ENCODE measurements at places on chromosomes 1 and 21. TPM values are rescaled to one million over a fixed set of nuclear protein-coding genes. Genes with fewer than 3 reads are reported as not detected.

CRP gene
- not detected for total RNA-seq

MRAP gene
- not detected for total RNA-seq

SIM2 gene
- not detected for total RNA-seq

- H3K27me3 ChIP-seq = no peaks in the 10 kb centered on the region
- peaks cover 9% of the 10 kb centered on the region for H3K36me3 ChIP-seq
- no peak for DNase-seq
- H3K4me3 ChIP-seq = no peak overlapping the region
Measured at GRCh38 chr1:243623841-243624240, 226.2 kb downstream of the AKT3 start.

PRAMEF11 gene
- total RNA-seq = not detected

DNA sequence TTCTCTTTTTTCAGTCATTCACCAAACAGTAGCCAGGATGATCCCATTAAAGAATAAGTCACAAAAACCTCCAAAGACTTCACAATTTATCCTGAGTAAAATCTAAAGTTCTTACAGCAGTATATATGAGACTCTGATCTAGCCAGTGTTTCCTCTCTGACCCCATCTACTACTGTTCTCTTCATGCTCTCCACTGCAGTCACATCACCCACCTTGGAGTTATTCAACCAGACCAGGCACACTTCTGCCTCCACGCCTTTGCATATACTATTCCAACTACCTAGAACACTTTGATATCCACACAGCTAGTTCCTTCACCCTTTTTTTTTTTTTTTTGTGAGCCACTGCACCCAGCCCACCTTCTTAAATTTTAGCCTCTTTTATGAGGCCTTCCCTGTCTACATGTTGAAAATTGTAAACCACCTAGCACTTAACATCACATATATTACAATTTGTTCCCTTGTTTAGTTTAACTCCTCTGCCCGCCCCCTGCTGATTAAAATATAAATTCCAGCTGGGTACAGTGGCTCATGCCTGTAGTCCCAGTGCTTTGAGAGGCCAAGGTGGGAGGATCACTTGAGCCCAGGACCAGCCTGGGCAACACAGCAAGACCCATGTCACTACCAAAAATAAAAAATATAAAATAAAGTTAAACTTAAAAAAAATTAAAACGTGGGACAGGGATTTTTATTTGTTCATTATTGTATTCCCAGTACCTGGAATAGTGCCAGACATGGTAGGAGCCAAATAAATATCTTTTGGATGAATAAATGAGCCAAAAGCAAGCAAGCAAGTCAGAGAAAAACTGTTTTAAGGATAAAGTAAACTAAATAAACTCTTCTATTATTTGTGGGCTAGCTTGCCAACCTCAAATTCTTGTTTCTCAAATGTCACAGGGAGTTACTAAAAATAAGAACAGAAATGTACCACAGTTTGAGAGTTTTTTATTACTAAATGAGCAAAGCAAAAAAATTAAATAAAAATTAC lies 35.2 kb upstream of the MUTYH start:
- H3K36me3 ChIP-seq = no peaks in the 10 kb centered on the region
- H3K27me3 ChIP-seq = no peaks in the 10 kb centered on the region
- DNase-seq = no peak
- no peaks in the 10 kb centered on the region for H3K4me1 ChIP-seq

DNA sequence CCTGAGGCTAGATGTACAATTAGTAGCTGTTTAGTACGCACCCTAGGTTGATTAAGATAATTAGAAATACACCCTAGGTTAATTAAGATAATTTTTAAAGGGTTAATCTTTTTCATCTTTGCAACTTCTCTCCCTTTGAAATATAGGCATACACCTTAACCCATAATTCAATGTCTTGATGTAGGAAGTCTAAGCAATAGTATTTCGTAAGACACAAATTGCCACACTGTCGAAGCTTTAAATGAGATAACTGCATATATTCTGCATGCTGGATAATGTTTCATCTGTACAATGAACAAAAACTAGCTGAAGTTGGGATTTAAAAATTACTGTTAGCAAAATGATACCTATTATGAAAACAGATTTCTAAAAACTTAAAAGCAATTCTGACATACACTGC lies 122.9 kb downstream of the EVI5 start:
- DNase-seq = no peak
- H3K4me3 ChIP-seq = no peak overlapping the region
- no peak overlapping the region for H3K27ac ChIP-seq

- no peak for DNase-seq
- no peaks in the 10 kb centered on the region for H3K27me3 ChIP-seq
- H3K27ac ChIP-seq = no peak overlapping the region
- H3K36me3 ChIP-seq = no peaks in the 10 kb centered on the region
Measured at GRCh38 chr1:100722221-100722620, 2.7 kb downstream of the VCAM1 start.

RNU1-2 gene
- under 0.01 TPM for total RNA-seq

DNA sequence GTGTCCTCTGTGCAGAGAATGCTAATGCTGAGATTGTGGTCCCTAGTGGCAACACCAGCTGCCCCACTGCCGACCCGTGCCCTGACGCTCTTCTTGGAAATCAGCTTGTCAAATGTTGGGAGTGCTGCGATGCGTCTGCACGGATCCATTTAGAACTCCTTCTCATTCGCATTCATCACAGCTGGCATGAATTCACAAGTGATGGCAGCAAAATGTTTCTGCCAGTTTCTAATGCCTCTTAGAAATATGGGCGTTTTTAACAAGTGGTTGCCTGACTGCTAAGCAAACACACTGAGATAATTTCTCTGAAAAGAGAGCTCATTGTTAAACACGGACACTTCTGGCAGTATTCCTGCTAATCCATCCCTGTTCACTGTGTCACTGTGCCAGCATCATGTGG lies 131.9 kb upstream of the KCNJ6 start:
- H3K36me3 ChIP-seq = no peaks in the 10 kb centered on the region
- no peaks in the 10 kb centered on the region for H3K27me3 ChIP-seq
- H3K4me1 ChIP-seq = no peaks in the 10 kb centered on the region
- DNase-seq = no peak

DNA sequence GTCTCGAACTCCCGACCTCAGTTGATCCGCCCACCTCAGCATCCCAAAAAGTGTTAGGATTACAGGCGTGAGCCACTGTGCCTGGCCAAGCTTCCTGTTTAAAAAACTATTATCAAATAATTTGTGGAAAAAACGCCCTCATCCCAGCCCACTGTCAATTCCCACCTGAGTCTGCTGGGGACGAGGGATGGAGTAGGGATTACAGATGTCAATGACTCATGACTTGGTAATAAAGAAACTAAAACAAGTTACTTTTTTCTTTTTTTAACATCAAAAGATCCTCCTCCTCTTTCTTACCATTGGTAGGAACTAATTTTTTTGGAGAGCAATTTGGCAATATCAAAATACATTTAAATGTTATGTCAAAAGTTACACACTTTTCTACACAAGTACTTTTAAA lies 9.7 kb downstream of the CNN3 start:
- H3K4me3 ChIP-seq = no peak overlapping the region
- no peak overlapping the region for H3K27ac ChIP-seq
- no peaks in the 10 kb centered on the region for H3K4me1 ChIP-seq

DNA sequence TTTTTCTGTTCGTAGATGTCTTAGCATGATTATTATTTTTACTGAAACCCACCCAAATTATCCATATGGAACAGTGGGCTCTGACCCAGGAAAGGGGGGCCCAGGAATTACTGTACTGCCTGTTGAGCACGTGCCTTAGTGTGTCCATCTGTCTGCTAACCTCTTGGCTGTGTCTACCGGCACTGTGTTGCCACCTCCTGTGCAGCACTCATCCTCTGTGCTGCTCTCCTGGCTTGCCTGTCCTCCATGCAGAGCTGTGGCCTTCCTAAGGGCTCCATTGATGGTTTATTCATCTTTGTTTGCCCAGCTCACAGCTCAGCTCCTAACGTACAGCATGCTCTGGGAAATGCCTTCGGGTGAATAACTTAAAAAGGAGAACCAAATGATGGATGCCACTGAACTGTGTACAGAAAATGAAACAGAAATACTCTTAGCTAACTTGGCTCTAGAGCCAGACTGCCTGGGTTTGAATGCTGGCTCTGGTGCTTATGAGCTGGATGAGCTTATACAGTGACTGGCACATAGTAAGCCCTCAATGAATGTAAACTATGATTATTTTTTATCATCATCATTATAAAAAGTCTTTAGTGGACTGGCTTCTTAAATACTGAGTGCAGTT lies 11.4 kb upstream of the RPTN start:
- no peak overlapping the region for H3K4me3 ChIP-seq
- H3K27ac ChIP-seq = no peak overlapping the region
- no peaks in the 10 kb centered on the region for H3K4me1 ChIP-seq
- no peaks in the 10 kb centered on the region for H3K27me3 ChIP-seq
- no peaks in the 10 kb centered on the region for H3K36me3 ChIP-seq
- no peak for DNase-seq

FCRL2 gene
- total RNA-seq = not detected

Data from SJCRH30 (cell line).